ENCODE measurements at places on chromosomes 7 and 10. TPM values are rescaled to one million over a fixed set of nuclear protein-coding genes. Genes with fewer than 3 reads are reported as not detected.

- no peak overlapping the region for H3K4me3 ChIP-seq
- H3K36me3 ChIP-seq = peaks cover 8% of the 10 kb centered on the region
- no peaks in the 10 kb centered on the region for H3K27me3 ChIP-seq
- no peak overlapping the region for H3K27ac ChIP-seq
- no peaks in the 10 kb centered on the region for H3K4me1 ChIP-seq
- no peak for DNase-seq
These were observed 32.1 kb downstream of the LOXL4 start for GRCh38 chr10:98235846-98236245.

- H3K27ac ChIP-seq = no peak overlapping the region
- H3K27me3 ChIP-seq = peaks cover 2% of the 10 kb centered on the region
- no peaks in the 10 kb centered on the region for H3K4me1 ChIP-seq
- no peak overlapping the region for H3K4me3 ChIP-seq
- H3K36me3 ChIP-seq = no peaks in the 10 kb centered on the region
These were observed 6.3 kb downstream of the PRF1 start for GRCh38 chr10:70596110-70596798.

GRCh38 chr7:41731493-41732435, 28.9 kb upstream of the INHBA start:
- H3K27ac ChIP-seq = no peak overlapping the region
- no peaks in the 10 kb centered on the region for H3K4me1 ChIP-seq
- no peak overlapping the region for H3K4me3 ChIP-seq
- DNase-seq = no peak
- no peaks in the 10 kb centered on the region for H3K27me3 ChIP-seq

GRCh38 chr7:147971606-147972110, 618.9 kb upstream of the C7orf33 start:
- H3K4me3 ChIP-seq = no peak overlapping the region
- no peaks in the 10 kb centered on the region for H3K4me1 ChIP-seq
- no peak overlapping the region for H3K27ac ChIP-seq
- H3K27me3 ChIP-seq = no peaks in the 10 kb centered on the region

DNA sequence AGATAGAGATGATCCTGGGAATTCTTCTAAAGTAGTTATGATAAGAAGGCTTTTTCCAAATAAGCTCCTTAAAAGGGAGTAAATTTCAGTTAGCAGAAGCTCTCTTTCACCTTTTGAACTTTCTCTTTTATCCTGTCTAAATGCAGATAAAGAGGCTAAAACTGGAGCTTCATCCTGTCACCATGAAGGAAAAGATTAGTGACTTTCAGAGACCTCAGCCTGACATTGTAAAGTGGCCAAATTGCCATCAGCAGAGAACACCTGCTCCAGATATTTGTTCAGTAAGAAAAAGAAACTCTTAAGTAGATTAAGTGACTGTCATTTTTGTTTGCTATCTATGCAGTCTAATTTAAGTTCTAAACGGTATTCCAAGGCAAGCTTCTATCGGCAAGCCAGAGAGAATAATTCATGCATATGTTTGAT, 18.3 kb downstream of the VWDE start:
- no peaks in the 10 kb centered on the region for H3K36me3 ChIP-seq
- DNase-seq = no peak
- no peak overlapping the region for H3K27ac ChIP-seq
- no peaks in the 10 kb centered on the region for H3K4me1 ChIP-seq

DNA sequence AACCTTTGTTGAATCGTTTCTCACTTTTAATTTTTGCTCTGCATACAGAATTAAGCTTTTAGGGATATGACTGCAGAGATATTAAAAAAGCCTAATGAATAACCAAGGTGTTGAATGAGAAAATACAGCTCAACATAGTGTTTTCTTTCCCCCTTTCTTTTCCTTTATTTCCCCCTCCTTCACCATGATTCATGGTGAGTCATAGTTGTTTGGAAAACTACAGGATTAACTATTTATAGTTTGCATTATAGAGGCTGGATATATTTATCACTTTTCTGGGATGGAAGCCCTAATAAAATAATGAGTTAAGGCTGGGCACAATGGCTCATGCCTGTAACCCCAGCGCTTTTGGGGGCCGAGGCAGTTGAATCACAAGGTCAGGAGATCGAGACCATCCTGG, 115.0 kb downstream of the DNAJB9 start:
- no peak overlapping the region for H3K27ac ChIP-seq
- H3K27me3 ChIP-seq = no peaks in the 10 kb centered on the region
- no peak overlapping the region for H3K4me3 ChIP-seq
- H3K4me1 ChIP-seq = peaks cover 3% of the 10 kb centered on the region
- no peaks in the 10 kb centered on the region for H3K36me3 ChIP-seq

Gene BMPER
- 4.4 TPM for total RNA-seq
